Transverse colon (tissue), 4 donors: ENCODE measurements at places on chromosomes 6 and 20. TPM values are rescaled to one million over a fixed set of nuclear protein-coding genes. Genes with fewer than 3 reads are reported as not detected.

DNA sequence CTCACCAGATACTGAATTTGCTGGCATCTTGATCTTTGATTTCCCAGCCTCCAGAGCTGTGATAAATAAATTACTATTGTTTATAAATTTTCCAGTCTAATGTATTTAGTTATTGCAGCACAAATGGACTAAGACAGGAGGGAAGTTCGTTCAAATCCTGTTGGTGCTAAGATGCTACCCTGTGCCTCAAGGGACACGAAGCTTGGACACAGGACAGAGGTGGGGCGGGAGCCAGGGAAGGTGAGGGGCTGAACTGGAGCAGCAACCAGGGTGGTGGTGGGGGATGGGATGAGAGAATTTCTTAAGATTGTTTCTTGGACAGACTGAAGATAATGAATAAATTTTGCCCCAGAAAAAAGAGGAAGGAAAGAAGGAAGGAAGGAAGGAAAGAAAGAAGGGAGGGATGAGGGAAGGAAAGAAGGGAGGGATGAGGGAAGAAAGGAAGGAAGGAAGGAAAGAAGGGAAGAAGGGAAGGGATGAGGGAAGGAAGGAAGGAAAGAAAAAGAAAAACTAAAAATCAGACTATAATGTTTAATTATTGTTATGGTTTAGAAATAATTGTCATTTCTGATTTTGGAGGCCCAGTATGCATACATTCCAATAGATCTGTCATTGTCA is 127.2 kb downstream of the CDC5L start:
- H3K4me3 ChIP-seq, result no peak overlapping the region
- DNase-seq, result no peak
- H3K4me1 ChIP-seq, result no peaks in the 10 kb centered on the region
- no peaks in the 10 kb centered on the region for H3K27me3 ChIP-seq

GRCh38 chr6:72401865-72402264 is 220.0 kb upstream of the KCNQ5 start:
- no peaks in the 10 kb centered on the region for H3K4me1 ChIP-seq
- H3K27me3 ChIP-seq, result no peaks in the 10 kb centered on the region
- H3K4me3 ChIP-seq, result no peak overlapping the region
- no peak overlapping the region for H3K27ac ChIP-seq

- DNase-seq, result no peak
- H3K36me3 ChIP-seq, result no peaks in the 10 kb centered on the region
- H3K4me1 ChIP-seq, result peaks cover 20% of the 10 kb centered on the region
- H3K27me3 ChIP-seq, result no peaks in the 10 kb centered on the region
Measured at GRCh38 chr6:32886681-32887383, 32.8 kb downstream of the PSMB9 start.

DNA sequence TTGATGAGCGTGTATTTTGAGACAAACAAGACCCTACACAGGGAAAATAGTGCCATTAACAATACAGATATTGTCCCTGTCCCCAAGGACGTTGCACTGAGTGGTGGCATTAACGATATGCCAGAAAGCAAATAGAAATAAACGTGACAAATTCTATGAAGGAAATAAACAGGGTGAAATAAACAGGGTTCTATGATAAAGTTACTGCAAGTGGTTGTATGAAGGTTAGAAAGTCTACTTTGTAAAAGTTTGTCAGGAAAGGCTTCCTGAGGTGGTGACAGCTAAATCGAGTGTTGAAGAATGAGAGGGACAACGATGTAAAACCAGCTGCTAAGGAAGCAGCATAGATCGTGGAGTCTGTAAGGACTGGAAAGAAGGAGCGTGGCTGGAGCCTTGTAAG is 380.2 kb downstream of the LAMA2 start:
- H3K27me3 ChIP-seq, result no peaks in the 10 kb centered on the region
- DNase-seq, result no peak
- no peak overlapping the region for H3K27ac ChIP-seq
- H3K4me1 ChIP-seq, result no peaks in the 10 kb centered on the region

SUMO4 gene
- 6.0 TPM for total RNA-seq

BPIFB4 gene
- total RNA-seq, result not detected

BLTP3A gene
- 8.9 TPM for total RNA-seq

CCNC gene
- 52.1 TPM for total RNA-seq
